ENCODE measurements at places on chromosomes 1 and 21. TPM values are rescaled to one million over a fixed set of nuclear protein-coding genes. Genes with fewer than 3 reads are reported as not detected.

GNAT2 gene
- not detected for total RNA-seq

SIPA1L2 gene
- total RNA-seq = 31.5 TPM

DNA sequence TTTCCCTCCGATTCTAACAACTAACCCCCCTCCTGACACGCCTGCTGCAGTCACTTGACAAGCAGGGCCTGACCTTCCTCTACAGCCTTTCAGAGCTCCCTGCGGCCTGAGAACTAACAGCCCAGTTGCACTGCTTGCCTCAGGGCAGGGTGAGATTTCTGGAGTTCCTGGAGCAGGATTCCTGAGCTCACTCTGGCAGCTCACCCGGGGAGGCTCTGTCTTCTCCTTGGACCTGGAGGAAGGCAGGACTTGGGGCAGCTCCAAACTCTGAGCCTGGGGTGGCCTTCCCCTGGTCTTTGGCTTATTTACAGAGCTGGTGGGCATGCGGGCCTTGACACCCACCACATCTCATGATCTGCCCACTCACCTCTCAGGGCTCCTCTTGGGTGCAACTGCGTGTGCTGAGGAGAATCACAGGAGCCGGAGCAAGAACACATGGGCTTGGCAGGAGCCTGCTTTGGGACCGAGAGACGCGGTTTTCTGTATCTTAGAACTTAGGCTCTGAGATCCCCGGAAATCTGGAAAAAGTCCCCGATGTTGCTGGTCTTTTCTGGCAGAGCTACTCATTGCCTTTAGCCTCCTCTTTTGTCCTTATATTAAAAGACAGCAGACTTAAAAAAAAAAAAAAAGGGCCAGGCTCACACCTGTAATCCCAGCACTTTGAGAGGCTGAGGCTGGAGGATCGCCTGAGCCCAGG is 13.1 kb upstream of the SLC25A34 start:
- H3K4me1 ChIP-seq = no peaks in the 10 kb centered on the region
- no peak overlapping the region for H3K27ac ChIP-seq
- no peak overlapping the region for H3K4me3 ChIP-seq

GRCh38 chr21:44924606-44925377 is 4.1 kb upstream of the ITGB2 start:
- H3K4me3 ChIP-seq = no peak overlapping the region
- H3K27ac ChIP-seq = no peak overlapping the region
- DNase-seq = no peak

DNA sequence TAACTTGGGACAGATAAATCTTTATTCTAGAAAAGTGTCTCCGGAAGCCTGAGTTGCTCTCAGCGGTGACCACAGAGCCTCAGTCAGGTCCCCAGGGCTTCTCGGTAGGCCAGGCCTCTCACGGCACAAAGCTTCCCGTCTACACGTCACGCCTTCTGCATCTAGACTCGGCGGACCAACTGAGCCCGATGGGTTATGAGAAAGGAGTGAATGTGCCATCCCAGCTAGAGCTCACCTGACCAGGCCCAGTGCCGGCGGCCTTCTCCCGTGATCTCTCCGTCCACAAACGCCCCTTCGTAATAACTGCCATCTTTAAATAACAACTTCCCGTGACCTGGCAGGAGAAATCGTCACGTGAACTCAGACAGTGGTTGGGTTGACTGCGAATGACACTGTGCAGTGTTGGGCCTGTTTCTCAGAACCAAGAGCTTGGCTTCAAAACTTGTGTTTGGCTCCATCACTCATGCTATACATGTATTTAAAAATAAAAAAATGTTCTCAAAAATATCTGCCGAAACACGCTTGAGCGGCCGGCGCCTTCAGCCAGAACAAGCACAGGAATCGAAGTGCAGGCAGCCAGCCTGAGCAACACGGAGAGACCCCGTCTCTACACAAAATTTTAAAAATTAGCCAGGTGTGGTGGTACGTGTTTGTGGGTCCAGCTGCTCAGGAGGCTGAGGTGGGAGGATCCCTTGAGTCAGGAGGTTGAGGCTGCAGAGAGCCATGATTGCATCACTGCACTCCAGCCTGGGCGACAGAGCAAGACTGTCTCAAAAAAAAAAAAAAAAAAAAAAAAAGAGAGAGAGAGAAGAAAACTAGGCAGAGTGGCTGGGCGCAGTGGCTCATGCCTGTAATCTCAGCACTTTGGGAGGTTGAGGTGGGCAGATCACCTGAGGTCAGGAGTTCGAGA is 3.1 kb downstream of the MORN1 start:
- no peak overlapping the region for H3K4me3 ChIP-seq
- no peaks in the 10 kb centered on the region for H3K27me3 ChIP-seq
- H3K4me1 ChIP-seq = peaks cover 15% of the 10 kb centered on the region
- H3K36me3 ChIP-seq = no peaks in the 10 kb centered on the region
- DNase-seq = no peak

KRTAP20-3 gene
- total RNA-seq = not detected

- H3K27me3 ChIP-seq = no peaks in the 10 kb centered on the region
- peak overlapping the region; percentile 99 for H3K4me3 ChIP-seq
- H3K36me3 ChIP-seq = no peaks in the 10 kb centered on the region
- no peak for DNase-seq
- H3K27ac ChIP-seq = peak overlapping the region; percentile 90
- H3K4me1 ChIP-seq = peaks cover 6% of the 10 kb centered on the region
Observed at GRCh38 chr1:38992412-38993111, 1.5 kb downstream of the AKIRIN1 start.

USH2A gene
- 0.74 TPM for total RNA-seq

CFHR2 gene
- not detected for total RNA-seq

ADORA1 gene
- total RNA-seq = 0.27 TPM

- peak overlapping the region; percentile 78 for H3K27ac ChIP-seq
- peak overlapping the region; percentile 59 for H3K4me3 ChIP-seq
Observed at GRCh38 chr1:178543290-178543607, 30.3 kb downstream of the TEX35 start.

DNA sequence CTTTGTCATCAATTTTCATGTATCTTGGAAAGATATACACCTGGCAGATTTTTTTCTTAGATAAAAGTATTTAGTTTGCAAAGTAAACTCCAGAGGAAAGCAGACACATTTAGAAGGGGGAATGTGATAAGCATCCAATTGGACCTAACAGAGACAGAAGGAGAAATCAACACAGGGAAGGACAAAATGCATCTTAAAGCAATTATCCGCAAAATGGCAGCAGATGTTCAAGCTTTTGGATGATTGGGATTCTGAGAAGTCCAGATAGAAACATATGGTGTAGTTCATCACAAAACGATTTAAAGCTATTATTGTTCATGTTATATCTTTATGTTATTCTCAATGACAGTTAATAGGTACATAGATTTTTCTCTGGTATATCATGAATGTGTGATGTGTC is 1153.1 kb upstream of the B3GALT2 start:
- no peak for DNase-seq
- no peaks in the 10 kb centered on the region for H3K4me1 ChIP-seq
- no peaks in the 10 kb centered on the region for H3K27me3 ChIP-seq
- no peak overlapping the region for H3K27ac ChIP-seq

FMO3 gene
- 0.23 TPM for total RNA-seq

GRCh38 chr21:29940361-29940760 is 565 bp upstream of the GRIK1 start:
- no peaks in the 10 kb centered on the region for H3K4me1 ChIP-seq
- DNase-seq = no peak
- H3K4me3 ChIP-seq = no peak overlapping the region
- no peaks in the 10 kb centered on the region for H3K36me3 ChIP-seq

GPA33 gene
- total RNA-seq = not detected

FAM76A gene
- total RNA-seq = 7.8 TPM

- peak overlapping the region; percentile 53 for H3K27ac ChIP-seq
- peak; percentile 93 for DNase-seq
- H3K27me3 ChIP-seq = no peaks in the 10 kb centered on the region
- H3K4me3 ChIP-seq = no peak overlapping the region
Observed at GRCh38 chr1:21956720-21957552, 19.8 kb upstream of the HSPG2 start.

PTGER3 gene
- total RNA-seq = 4.0 TPM

DNA sequence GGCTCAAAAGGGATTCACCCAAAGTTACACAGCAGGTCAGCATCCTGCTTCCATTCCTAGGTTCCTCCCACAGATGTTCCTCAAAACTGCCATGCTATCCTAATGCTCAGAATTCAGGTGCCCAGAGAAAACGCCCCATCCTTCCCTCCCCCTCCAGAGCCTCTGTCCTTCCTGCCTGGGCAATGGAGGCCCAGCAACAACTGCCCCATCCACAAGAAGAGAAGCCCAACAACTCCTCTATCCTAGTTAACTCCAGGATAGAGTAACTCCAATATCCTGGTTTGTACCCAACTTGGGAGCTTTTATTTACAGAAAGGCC is 16.9 kb downstream of the COL9A2 start:
- H3K4me3 ChIP-seq = no peak overlapping the region
- no peaks in the 10 kb centered on the region for H3K4me1 ChIP-seq
- no peaks in the 10 kb centered on the region for H3K36me3 ChIP-seq
- no peaks in the 10 kb centered on the region for H3K27me3 ChIP-seq
- DNase-seq = no peak

DNA sequence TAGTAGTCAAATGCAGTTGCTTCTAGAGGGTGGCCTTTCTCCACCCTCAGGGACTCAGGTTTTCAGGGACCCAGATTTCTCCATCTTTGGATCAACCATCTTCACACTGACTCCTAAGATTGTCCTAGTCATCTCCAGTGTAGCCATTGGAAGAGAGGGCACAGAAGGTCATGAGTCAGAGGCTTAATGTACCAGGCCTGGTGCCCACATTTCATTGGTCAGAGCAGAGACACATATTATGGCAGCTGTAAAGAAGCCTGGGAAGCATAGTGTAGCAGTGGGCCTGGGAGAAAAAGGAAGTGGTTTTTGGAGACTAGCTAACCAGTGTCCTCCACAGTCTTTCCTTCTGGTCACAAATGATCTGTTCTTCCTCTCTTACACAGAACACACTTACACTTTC is 122.5 kb downstream of the GIPC2 start:
- no peak for DNase-seq
- no peaks in the 10 kb centered on the region for H3K36me3 ChIP-seq
- no peak overlapping the region for H3K27ac ChIP-seq
- H3K4me3 ChIP-seq = no peak overlapping the region
- H3K4me1 ChIP-seq = no peaks in the 10 kb centered on the region

IFT25 gene
- total RNA-seq = 18.9 TPM

GRCh38 chr21:18157406-18157805 is 87.2 kb upstream of the CHODL start:
- no peaks in the 10 kb centered on the region for H3K4me1 ChIP-seq
- H3K4me3 ChIP-seq = no peak overlapping the region
- no peaks in the 10 kb centered on the region for H3K27me3 ChIP-seq
- no peak overlapping the region for H3K27ac ChIP-seq

C2CD2 gene
- total RNA-seq = 30.5 TPM

GRCh38 chr1:99516141-99516540 is 129.8 kb upstream of the PALMD start:
- no peaks in the 10 kb centered on the region for H3K4me1 ChIP-seq
- H3K4me3 ChIP-seq = no peak overlapping the region
- no peak overlapping the region for H3K27ac ChIP-seq
- no peaks in the 10 kb centered on the region for H3K36me3 ChIP-seq

DNA sequence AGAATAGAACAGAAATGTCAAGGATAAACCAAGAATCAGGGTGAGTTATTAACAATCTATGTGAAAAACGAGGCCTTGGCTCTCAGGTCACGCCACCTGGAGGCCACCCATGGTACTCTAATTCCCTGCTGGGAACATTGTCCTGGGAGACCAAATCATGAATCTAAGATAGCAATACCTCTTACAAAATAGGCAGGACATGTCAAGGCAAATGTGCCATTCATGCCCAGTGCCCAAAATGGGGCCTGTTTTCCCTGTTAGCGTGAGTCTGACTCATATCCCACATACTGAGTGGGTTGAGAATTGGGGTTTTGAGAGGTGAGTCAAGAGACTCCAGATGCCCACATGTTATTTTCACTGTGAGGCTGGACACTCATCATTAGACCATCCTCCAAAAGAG is 380.8 kb downstream of the HHIPL2 start:
- H3K36me3 ChIP-seq = no peaks in the 10 kb centered on the region
- DNase-seq = peak; percentile 20
- no peaks in the 10 kb centered on the region for H3K4me1 ChIP-seq
- no peak overlapping the region for H3K4me3 ChIP-seq
- no peaks in the 10 kb centered on the region for H3K27me3 ChIP-seq
- H3K27ac ChIP-seq = no peak overlapping the region

DNA sequence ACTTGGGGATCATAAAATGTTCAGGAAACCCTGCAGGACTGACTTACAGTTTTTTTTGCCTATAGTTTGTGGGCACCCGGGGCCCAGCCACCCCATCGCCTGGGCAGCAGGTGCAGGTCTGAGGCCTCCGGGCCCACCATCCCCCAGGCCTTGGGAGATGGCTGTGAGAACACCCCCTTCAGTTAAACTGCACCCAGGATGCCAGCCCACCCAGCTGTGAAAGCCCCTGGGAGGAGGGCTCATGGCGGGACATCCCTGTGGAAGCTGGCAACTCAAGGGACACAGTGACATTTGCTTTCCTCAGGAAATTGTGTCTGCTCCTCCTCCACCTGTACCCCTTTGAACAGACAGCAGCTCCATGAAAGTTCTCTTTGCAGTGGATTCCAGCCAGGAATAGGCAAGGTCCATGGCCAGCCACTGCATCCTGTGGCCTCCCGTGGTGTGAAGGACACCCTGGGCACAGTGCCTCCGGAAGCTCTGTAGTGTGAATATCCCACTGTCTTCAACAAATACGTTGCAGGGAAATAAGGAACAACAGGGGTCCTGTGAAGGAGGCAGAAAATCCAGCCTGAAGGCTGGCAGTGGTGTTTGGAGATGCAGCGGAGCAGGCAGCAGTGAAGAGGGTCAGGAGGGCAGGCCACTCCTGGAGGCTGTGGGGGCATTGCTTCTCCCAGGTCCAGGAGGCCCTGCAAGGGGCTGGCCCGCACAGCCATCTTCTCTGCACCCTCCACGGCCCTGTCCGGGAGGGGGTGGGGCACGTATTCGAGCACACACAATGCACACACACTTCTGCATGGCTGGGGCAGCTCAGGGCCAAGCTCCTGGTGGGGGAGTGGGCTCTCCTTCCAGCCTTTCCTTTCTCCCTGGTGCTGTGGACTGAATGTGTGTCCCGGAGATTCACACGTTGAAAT is 2.1 kb upstream of the OBSCN start:
- no peak overlapping the region for H3K4me3 ChIP-seq
- no peaks in the 10 kb centered on the region for H3K27me3 ChIP-seq
- no peaks in the 10 kb centered on the region for H3K4me1 ChIP-seq

GRCh38 chr1:20212685-20213331 is 26.5 kb upstream of the PLA2G2C start:
- no peaks in the 10 kb centered on the region for H3K27me3 ChIP-seq
- no peaks in the 10 kb centered on the region for H3K4me1 ChIP-seq
- no peak overlapping the region for H3K27ac ChIP-seq
- no peaks in the 10 kb centered on the region for H3K36me3 ChIP-seq
- peak; percentile 57 for DNase-seq

MYOC gene
- 5.7 TPM for total RNA-seq

DNA sequence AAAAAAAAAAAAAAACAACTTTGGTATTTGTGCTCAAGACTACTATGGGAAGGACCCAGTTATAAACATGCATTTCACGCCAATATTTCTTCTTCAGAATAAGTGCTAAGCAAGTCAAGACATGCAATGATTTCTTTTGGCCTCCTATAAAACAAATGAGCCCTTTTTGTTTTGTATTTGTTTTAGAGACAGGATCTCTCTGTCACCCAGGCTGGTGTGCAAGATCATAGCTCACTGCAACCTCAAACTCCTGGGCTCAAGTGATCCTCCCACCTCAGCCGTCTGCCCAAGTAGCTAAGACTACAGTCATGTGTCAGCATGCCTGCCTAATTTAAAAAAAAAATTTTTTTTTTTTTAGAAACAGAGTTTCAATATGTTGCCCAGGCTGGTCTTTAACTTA is 348.7 kb downstream of the PCP4 start:
- no peak overlapping the region for H3K4me3 ChIP-seq
- H3K27me3 ChIP-seq = no peaks in the 10 kb centered on the region
- H3K4me1 ChIP-seq = no peaks in the 10 kb centered on the region
- no peak overlapping the region for H3K27ac ChIP-seq

ATP6V0B gene
- total RNA-seq = 180 TPM

Measured in prostate gland (tissue), 2 donors.